ENCODE measurements at places on chromosomes 1 and 21.

DNA sequence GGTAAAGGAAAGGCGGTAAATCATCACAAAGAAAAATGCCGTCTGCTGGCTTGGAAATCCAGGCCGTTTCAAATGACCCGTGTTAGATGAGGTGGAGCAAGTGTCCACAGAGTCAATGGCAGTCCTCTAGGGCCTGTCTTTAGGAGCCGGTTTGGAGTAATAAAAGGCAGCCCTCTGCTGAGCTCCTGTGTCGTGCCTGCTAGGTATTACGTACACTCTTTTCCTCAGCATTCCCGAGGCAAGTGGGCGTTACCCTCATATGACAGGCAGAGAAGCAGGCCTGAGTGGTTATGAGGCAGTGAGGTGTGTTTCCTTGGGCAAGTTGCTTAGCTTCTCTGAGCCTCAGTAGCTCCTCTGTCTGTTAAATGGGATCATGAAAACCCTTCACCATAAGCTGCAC is 7.7 kb downstream of the NENF start:
- no peak for DNase-seq

GRCh38 chr1:46725736-46726108 is 6.8 kb upstream of the EFCAB14 start:
- DNase-seq: no peak

GRCh38 chr1:150168960-150169601 is 19.4 kb downstream of the PLEKHO1 start:
- peak; percentile 60 for DNase-seq

DNA sequence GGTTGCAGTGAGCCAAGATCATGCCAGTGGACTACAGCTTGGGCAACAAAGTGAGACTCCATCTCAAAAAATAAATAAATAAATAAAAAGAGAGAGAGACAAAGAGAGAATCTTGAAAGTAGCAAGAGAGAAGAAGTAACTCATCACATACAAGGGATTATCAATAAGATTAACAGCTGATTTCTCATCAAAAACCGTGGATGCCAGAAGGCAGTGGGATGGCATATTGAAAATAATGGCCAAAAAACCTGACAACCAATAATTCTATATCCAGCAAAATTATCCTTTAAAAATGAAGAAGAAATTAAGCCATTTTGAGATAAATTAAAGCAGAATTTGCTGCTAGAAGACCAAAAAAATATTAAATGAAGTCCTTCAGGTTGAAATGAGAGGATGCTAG is 35.7 kb downstream of the KLHDC7A start:
- no peak for DNase-seq

DNA sequence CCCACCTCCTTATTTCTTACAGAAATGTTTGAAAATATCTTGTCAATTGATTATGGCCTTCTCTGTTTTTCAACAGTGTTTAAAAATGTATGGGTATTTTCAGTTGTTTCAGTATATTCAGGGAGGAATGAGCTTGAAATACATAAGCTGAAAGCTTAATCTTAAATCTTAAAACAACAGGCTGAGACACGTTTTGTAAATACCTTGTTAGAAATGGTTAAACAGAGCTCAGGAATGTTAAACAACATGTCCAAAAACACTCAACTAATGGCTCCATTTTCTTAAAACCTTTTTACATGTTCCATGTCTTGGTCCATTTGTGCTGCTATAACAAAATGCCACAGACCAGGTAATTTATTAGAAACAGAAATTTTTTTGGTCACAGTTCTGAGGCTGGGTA is 953.8 kb upstream of the ADGRL2 start:
- DNase-seq: no peak

- DNase-seq: no peak
These were observed 16.6 kb upstream of the PTP4A2 start for GRCh38 chr1:31954607-31955283.

- DNase-seq: no peak
These were observed 23.5 kb downstream of the S100A10 start for GRCh38 chr1:151970128-151970527.

GRCh38 chr1:226772446-226773139 is 33.5 kb upstream of the ITPKB start:
- no peak for DNase-seq

DNA sequence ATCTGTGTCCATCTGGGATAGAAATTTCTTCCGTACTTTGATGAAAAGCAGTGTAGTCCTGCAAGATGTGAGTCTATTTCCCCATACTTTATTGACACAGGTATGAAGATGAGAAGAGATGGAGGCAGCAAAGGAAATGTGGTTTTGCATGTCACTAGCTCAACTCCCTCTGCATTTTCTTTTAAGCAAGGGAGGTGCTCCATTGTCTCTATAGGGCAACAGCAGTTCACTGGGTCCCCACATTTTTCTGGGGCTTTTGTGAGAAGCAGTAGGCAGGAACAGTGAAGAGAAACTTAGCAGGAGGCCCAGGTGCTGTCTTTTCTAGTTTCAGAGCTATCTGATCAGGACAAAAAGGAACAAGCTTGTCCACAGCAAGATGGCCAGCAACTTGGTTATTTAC is 37.1 kb downstream of the C21orf91 start:
- DNase-seq: no peak

GRCh38 chr1:154945962-154946850 is 9.7 kb upstream of the PMVK start:
- no peak for DNase-seq

GRCh38 chr1:227934476-227935313 is 13.0 kb downstream of the WNT9A start:
- DNase-seq: no peak

DNA sequence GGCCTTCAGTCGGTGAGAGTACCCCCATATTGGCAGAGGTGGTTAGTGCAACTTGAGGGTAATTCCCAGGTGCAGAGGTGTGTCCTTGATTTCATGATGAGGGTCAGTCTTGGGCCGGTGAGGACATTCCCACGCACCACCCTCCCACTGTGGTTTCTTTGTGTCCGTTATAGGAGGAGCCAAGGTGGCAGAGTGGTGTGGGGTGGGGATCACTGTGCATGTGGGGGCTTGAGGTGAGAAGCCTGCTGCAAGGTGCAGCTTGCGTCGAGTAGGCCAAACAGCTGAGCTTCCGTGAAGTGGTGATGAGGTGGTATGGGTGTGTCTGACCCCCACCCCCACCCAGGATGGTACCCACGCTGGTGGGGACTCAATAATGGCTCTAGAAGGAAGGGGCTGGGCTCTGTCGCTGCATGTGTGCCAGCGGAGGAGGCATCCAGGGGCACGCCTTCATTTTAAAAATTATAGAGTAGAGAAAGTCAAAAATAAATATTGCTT is 6.2 kb downstream of the PTPRF start:
- DNase-seq: no peak

DNA sequence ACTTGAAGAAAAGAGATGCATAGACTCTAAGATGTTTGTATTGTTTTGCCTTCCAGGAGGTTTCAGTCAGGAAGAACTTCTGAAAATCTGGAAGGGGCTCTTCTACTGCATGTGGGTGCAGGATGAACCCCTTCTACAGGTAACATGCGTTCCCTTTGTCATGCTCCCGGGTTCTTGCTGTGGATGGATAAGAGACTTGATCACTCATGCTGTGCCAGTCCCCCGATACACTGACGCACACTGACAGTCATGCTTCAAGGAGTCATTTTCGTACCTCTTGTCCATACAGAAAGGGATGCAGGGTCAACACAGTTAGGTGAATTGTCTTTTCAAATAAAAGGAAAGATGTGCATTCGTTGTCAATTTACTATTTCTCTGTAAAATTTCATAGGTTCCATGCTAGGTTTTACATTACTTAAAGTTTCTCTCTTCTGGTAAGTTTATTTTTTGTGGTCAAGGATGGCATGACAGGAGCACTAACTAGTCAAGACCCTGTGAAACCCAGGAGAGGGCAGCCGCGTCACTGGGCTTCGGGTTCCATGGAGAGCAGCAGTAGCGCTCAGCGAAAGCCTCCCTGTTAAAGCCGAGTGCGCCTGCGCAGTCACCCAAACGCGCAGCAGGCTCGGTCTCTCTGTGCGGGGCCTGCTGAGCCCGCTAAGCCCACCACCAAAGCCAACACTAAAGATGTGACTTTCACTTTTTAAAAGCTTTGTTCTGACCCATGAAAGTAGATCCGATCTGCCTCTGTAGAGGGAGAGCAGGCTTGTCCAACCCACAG is 10.7 kb downstream of the RRP1B start:
- no peak for DNase-seq

Data from SHP77 treated with DMSO at 0.1 percent for 48 hours (cell line).